K562 (cell line): ENCODE measurements at places on chromosomes 16 and 17. TPM values are rescaled to one million over a fixed set of nuclear protein-coding genes. Genes with fewer than 3 reads are reported as not detected.

DNA sequence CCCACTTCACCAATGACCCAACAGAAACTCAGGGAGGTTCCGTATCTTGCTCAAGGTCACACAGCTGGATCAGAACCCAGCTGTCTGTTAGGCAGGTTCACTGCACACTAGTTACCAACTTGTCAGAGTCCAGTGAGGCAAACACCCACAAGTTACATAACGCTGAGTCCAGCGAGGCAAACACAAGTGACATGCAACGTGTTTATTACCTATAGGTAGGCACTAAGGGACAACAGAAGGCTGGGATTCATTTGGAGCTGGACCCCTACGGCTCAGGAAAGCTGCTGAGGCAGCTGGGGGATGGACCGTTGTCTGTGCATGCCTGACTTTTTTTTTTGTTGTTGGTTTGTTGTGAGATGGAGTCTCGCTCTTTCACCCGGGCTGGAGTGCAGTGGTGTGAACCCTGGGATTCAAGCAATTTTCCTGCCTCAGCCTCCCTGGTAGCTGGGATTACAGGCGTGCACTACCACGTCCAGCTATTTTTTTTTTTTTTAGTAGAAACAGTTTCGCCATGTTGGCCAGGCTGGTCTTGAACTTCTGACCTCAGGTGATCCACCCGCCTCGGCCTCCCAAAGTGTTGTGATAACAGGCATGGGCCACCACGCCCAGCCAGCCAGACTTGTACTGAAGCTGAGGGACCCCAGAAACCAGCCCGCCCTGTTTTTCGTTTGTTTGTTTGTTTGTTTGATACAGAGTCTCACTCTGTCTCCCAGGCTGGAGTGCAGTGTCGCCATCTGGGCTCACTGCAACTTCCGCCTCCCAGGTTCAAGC, 1.9 kb upstream of the RSAD1 start:
- no peak overlapping the region for H3K4me3 ChIP-seq
- DNase-seq = no peak
- H3K27me3 ChIP-seq = peaks cover 21% of the 10 kb centered on the region
- H3K27ac ChIP-seq = no peak overlapping the region
- H3K4me1 ChIP-seq = peaks cover 27% of the 10 kb centered on the region
- H3K36me3 ChIP-seq = peaks cover 18% of the 10 kb centered on the region

DNA sequence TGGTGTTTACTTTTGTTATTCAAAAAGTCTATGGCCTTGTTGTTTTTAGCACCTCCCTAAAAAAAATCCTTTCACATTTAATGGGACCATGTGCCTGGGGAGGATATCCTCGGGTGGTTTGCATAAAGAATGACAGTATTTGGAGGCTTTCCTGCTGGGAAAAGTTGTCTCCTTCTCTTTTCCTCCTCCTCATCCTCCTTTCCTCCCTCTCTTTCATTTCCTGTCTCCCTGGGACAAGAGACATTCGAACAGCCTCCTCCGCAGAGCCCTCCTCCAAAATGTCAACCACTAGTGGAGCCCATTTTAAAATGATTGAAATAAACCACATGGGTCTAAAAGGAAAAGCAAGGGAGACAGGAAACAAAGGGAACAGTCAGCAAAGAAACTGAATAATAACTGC, 67.4 kb downstream of the MYH13 start:
- no peaks in the 10 kb centered on the region; the same call in 1 of the 2 replicates for H3K4me1 ChIP-seq
- no peaks in the 10 kb centered on the region for H3K36me3 ChIP-seq
- no peak overlapping the region for H3K4me3 ChIP-seq
- no peak for DNase-seq
- H3K27me3 ChIP-seq = no peaks in the 10 kb centered on the region
- H3K27ac ChIP-seq = no peak overlapping the region

Gene NFATC3
- 86.7 and 98.4 TPM in 2 replicates for total RNA-seq

Gene TMEM220
- not detected in 2 replicates for total RNA-seq

Gene SPATA22
- total RNA-seq = 0.33 TPM in 1 of 2 replicates, not detected in the other

DNA sequence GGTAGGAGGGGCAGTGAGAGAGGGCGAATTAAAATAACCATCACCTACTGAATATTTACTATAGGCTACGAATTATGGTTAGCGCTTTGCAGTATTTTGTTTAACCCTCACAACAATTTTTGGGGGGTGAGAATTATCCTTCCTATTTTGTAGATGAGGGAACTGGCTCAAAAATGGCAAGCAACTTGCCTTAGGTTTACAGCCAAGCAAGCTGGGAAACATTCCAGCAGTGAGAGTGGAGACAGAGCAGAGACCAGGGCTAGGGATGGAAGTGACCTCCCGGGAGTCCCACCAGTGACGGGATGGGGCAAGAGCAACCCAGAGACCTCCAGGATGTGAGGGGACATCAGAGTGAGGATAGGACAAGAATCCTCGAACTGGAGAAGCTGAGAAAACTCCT, 352 bp upstream of the VMO1 start:
- peaks cover 38% of the 10 kb centered on the region for H3K4me1 ChIP-seq
- H3K27ac ChIP-seq = no peak overlapping the region
- peaks cover 21% of the 10 kb centered on the region for H3K27me3 ChIP-seq
- H3K36me3 ChIP-seq = no peaks in the 10 kb centered on the region
- DNase-seq = no peak

DNA sequence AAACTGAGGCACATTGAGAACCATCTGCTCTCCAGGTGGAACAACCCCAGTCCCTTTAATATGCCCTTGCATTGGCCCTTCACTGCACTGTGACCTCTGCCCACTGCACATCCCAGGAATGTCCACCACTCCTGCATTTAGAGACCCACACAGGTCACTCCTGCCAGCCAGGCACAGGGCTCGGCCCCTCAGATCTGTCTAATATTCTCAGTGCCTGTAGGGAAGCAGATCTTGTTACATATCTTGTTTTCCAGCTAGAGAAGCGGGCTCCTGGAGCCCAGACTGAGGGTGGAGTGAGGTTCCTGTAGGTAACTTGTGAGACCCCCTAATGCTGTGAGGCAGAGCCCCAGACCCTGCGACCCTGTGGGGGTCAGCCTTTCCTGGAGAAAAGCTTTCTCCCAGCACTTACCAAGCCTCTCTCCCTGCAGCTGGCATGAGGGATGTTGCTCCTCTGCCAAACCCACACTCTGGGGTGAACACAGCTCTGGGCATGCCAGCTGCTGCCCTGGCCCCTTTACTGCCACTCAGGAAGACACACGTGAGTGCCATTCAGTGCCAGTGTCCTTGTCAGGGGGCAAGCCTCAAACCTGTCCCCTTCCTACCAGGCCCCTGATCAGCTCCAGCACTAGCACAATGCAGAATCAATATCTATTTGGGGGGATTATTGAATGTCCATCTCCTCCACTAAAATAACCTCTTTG, 40.3 kb upstream of the CRHR1 start:
- no peak for DNase-seq
- no peak overlapping the region for H3K4me3 ChIP-seq
- no peaks in the 10 kb centered on the region; the same call in 2 of the 3 replicates for H3K27me3 ChIP-seq
- H3K27ac ChIP-seq = no peak overlapping the region

DNA sequence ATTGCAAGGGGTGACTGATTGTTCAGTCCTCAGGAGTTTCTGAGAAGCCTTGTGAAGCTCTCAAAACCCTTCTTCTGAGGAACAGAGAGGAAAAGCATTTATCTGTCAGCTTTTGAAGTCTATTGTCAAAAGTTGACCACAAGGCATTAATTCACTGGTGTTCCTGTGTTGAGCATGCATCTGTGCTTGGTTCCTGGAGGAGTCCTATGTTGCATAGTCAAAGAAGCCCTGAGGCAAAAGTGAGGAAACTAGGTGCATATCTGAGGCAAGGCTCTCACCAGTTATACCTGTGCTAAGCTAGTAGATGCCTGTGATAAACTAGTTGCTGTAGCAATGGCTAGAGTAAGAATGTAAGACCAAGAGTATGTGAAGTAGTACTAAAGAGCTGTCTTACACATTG, 1.8 kb upstream of the HEATR6 start:
- H3K27me3 ChIP-seq = no peaks in the 10 kb centered on the region
- DNase-seq = no peak
- no peak overlapping the region for H3K4me3 ChIP-seq
- H3K36me3 ChIP-seq = peaks cover 6% of the 10 kb centered on the region; the same call in 2 of the 3 replicates
- H3K4me1 ChIP-seq = peaks cover 25% of the 10 kb centered on the region; the same call in 2 of the 3 replicates

- H3K4me3 ChIP-seq = no peak overlapping the region
- no peak for DNase-seq
- H3K27me3 ChIP-seq = peaks cover 12% of the 10 kb centered on the region; the same call in 2 of the 3 replicates
- no peak overlapping the region for H3K27ac ChIP-seq
Measured at GRCh38 chr17:80198144-80198661, 21.9 kb downstream of the SGSH start.
